HepG2 (cell line): ENCODE measurements at places on chromosomes 1 and 21.

DNA sequence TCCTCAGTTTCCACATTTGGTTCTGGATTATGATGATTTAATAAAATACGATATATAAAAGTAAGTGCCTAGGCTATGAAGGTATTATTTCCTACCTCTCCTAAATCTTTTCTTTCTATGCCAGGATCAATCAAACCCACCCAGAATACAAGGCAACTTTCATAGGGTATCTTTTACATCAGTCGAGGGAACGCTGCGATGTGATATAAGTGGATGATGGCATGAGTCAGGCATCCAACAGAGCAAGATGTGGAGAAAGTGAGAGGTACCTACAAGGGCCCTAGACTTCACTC lies 781 bp downstream of the TTLL7 start:
- no peak for DNase-seq

- DNase-seq: no peak
Measured at GRCh38 chr1:213683529-213683928, 304.2 kb upstream of the PROX1 start.

- peak; percentile 62 for DNase-seq
Measured at GRCh38 chr1:15678578-15678977, 5.5 kb upstream of the PLEKHM2 start.

DNA sequence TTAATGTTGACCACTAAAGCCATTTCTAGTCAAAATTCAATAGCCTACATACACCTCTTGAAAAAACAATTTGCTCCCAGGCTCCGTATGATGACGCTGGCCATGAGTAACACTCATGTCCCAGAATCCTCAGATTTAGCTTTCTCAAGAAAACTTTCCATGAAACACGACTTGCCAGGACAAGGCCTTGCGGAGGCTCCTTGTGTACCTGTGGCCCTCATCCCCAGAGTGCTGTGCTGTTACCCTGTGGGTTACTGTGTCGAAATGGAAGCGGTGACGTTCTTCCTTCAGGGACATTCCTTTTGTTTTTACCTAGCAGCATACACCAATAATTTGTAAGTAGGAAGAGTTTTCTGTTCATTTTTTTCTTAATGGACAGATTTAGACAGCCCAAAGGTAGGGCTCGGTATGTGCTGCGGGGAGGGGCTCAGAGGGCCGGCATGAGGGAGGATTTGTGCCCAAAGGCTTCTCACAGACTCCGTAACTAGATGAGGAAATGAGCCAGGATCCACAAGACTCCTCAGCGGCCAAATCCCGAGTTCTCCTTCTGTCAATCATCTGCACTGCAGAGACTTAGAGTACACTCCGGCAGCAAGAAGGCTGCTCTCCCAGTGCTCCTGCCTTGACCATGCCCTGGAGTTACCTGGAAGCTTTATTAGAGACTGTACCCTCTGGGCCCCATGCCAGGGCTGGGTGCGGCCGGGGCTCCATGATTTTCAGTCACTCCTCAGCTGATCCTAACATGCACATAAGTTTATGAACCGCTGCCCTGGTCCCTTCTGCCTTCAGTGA lies 17.8 kb downstream of the GNG12 start:
- no peak for DNase-seq

GRCh38 chr21:45022348-45022675 lies 52.1 kb upstream of the ADARB1 start:
- DNase-seq: no peak

DNA sequence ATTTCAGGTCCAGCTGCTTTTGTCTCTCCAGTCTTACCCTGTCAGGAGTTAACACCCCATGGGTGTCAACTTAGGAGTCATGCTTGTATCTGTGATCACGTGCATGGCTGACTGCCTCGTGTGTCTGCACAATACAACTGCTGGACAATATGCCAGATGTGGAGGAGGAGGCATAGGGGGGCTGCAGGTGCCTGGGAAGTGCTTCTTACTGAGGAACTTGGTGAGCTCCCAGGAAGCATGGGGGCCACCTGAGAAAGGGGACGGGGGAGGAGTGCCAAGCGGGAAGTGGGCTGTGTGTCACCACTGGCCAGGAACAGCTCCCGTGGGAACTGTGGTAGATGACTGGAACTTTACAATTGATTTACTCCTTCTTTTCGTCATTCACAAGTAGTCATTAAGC lies 9.5 kb downstream of the RHEX start:
- DNase-seq: no peak

DNA sequence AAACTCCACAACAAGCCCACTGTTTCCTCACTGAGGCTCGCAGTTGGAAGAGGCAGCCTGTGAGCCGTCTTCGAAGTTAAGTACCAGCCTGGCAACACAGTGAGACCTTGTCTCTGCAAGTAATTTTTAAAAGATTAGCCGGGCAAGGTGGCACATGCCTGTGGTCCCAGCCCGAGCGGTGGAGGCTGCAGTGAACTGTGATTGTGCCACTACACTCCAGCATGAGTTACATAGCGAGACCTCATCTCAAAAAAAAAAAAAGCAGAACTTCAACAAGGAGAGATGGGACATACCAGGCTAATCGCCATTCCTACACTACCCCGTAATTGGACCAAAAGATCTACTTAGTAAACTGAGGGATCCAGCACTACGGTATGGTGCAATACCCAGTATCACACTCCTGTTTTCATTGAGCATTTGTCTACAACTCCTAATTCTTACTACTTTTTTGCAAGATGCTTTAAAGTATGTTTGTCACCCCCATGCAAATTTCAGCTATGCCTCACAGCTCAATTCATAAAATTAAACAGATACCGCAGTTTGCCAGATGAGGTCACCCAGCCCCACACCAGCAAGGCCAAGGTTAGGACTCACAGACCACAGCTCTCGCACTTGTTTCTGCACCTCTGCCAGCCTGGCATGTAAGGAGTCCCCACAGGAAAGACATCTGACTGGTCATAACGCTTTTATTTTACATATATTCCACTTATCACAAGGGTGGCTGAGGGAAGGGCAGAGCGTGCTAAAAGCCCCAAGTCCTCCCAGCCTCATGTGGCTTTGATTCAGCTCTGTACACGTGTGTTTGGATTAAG lies 21.0 kb downstream of the SDE2 start:
- no peak for DNase-seq

DNA sequence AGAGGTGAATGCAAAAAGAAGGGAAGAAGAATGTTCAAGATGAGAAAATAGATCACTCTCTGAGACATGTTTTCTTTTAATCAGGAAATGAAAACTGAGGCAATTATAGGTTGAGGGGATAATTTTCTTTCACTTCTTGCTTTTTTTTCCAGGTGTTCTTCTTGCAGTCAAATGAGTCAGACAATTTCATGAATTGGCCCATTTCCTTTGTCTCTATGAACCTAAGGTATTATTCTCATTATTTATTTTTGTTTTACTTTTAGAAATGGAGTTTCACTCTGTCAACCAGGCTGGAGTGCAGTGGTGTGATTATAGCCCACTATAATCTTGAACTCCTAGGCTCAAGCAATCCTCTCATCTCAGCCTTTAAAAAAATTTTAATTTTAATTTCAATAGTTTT lies 3.5 kb upstream of the VASH2 start:
- DNase-seq: no peak

DNA sequence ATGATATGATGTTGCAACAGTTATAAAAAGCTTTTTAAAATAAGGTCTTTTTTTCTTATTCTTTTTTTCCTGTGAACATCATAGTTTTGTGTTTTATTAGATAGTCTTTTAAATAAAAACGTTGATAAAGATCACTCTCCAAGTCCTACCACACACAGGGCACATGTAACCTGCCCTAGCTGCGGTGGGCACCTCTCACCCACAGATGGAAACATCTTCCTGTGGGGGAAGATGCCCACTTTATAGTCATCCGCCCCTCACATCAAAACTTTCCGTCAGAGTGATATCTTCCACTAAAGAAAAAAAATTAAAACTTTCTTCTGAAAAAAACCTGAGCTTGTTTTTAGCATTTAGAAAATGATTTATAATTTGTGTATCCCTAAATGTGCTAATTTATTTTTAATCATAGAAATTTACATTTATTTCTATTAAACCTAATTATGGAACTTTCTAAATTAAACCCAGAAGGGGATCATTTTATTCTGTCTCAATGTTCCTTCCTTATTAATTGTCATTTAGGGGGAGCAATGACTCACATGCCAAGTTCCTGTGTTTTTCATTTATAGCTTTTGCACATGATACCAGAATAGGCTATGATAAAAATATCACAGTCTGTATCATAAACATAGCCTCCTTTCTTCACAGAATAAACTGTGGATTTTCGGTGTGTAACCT lies 24.7 kb downstream of the TNFRSF9 start:
- no peak for DNase-seq

DNA sequence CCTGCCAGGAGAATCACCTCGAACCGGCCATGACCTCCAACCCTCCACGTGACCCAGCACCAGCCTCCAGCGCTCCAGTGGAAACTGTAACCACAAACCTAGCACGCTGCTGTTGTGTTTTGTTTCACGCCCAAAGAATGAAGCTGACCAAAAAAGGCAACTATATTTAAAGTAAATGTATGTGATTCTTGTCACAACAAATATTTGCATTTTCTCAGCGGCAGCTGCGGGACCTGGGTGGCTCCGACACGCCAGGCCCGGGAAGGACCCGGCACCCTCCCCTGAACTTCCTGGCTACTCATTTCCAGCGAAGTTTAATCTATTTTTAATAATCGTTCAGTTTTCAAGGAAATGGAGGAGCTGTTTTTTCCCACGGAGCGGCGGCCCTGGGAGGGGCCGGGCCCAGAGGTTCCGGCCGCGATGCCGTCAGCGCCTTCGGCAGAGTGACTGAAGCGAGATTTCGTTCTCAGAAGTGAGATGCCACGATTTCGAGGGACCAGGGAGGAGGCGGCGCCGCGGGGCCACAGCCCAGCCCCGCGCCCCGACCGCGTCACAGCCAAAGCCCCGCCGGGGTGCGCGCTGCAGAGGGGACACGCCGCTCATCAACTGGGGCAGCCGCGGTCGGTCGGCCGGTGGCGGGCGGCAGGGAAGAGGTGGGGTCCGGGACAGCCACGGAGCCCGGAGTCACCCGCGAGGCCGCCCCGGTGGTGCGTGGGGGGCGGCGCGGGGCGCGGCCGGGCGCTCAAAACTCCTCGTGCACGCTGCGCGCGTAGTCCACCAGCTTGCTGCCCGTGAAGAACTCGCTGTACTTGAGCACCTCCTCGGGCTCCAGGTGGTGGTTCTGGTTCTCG lies 3.0 kb upstream of the TNFRSF4 start:
- no peak for DNase-seq

DNA sequence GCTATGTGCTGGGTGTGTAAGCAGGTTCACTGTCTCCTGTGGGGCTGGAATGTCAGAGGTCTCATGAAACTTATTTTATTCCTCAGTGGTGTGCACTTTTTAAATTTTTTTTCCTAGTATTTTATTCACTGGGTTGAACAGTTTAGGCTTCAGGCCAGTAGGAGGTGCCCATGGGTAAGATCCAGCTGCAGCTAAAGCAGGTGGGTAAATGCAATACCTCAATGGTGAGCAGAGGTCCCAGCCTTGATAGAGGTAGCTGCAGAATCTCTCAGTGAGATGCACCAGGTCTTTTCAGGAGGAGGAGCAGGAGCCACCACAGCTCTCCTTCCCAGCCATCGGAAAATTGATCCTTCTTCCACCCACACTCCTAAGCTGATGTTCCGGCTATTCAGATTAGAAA lies 12.6 kb upstream of the OR6N2 start:
- DNase-seq: no peak
